ENCODE measurements at places on chromosomes 4 and X.

DNA sequence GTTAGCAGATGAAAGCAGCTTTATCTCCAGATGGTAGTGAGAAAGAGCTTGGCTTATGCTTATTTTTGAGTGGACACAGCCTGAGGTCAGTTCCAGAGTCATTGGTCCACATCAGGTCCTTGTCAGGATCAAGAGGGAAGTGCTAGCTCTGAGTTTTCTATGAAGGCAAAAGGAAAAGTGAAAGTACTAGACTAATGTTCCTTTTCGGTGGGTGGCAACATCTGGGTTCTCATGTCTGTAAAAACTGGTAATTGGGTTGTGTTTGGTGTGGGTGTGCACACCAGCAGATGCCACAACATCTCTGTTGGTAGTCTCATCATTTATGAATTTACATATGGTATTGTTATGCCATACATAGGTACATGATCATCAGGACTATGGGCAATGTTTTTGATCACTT, 210.5 kb downstream of the PWWP3B start:
- DNase-seq = no peak

- peak; percentile 36 for DNase-seq
These were observed 107.8 kb downstream of the CCNG2 start for GRCh38 chr4:77264826-77265225.

- no peak for DNase-seq
These were observed 197.4 kb upstream of the TBL1X start for GRCh38 chrX:9267415-9267814.

- DNase-seq = peak; percentile 2
These were observed 47.5 kb upstream of the GALNT7 start for GRCh38 chr4:173121076-173121561.

GRCh38 chrX:153719238-153719637, 4.9 kb downstream of the BCAP31 start:
- no peak for DNase-seq

DNA sequence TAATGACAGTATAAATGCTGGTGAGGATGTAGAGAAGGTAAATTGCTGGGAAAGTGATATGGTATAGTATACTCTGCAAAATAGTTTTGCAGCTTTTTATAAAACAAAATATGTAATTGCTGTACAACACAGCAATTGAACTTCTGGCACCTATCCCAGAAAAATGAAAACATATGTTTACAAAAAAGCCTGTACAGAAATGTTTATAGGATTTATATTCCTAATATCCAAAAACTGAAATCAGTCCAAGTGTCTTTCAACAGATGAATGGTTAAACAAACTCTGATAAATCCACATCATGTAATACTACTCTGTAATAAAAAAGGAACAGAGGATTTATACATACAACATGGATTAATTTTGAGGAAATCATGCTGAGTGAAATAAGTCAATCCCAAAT, 198.4 kb upstream of the ACTRT1 start:
- DNase-seq = no peak

DNA sequence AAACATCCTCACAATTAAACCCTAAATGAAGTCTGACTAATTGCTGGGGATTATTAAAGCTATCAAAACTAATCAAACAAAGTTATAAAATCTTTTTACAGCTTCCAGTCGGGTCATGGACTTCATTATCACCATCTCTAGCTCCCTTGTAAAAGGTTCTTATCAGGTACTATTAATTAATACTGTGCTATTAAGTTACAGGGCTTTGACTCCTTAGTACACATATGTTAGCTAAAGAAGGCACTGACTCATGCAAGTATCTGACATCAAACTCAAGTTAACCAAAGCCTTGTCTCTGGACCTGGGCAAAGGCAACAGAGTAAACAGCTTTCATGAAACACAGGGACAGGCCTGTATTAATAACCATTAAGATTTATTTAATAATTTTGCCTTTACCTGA, 7.9 kb upstream of the ADH4 start:
- no peak for DNase-seq

GRCh38 chr4:37453999-37454800, 209.7 kb downstream of the NWD2 start:
- no peak for DNase-seq

DNA sequence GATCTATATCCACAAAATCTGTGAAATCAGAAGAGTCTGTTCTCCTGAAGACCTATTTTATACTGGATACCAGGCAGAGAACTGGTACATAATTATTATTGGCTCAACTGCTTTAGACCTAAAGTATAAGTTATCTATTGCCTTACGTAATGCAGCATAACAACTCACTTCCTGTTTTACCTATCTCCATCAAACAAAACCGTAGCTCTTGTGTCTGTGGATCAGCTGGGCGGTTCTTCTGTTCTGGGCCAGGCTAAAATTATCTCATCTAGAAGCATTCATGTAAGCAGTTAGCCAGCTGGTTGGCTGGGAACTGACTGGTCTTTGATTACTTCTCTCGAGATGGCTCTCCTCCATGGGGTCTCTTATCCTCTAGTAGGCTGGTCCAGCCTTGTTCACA, 57.8 kb downstream of the PPP1R2C start:
- no peak for DNase-seq

DNA sequence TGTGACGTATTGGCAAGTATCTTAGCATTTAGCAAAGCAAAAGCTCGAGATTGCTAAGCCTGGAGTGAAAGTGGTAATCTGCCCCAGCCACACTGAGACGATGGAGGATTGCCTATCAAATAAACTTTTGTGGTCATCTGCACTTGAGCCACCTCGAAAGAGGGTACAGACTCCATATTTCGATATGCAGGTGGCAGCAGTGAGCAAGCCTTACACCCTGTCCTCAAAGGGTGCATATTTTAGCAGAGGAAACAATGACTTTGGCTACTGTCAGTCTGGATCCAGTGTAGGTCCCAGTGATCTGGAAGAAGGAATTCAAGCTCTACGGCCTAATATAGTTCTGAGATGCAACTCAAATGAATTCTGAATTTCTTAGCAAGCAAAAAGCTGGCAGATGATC, 153.9 kb downstream of the ATG4A start:
- DNase-seq = no peak

DNA sequence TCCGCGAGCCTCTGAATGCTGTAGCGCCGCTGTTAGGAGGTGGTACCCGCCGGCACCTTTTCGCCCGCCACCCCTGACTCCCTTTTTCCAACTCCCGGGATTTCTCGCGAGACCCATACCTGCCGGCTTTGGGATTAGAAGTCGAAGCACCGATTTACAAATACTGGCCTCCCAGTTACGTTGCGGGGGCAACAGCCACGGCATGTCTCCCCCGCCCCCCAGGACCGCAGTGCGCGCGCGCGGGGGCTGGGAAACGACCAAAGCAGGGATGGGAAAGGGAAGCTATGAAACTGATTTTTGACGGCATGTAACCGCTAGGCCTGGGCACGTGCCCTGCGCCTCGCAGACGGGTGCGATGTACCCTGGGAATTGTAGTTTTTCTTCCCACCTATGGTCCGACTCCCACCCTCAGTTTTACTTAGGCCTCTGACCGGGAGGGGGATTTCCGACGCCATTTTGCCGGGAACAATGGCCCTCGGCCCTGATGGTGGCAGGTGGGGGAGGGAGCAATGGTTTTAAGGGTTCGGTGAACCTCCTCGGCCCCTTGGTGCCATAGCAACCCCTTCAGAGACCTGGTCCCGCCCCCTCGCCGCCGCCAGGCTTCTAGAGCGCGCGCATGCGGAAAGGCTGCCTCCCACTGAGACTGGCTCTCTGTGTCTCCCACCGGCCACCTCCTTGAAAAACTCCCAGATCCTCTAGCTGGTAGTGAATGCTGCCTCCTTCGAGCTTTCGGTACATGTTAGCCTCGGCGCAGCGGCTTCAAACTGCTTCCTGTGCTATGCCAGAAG, 772 bp upstream of the WNK3 start:
- peak; percentile 1 for DNase-seq

GRCh38 chr4:175419236-175419718, 392.8 kb downstream of the GPM6A start:
- peak; percentile 93 for DNase-seq

GRCh38 chrX:7435822-7436221, 287.9 kb upstream of the PUDP start:
- no peak for DNase-seq

DNA sequence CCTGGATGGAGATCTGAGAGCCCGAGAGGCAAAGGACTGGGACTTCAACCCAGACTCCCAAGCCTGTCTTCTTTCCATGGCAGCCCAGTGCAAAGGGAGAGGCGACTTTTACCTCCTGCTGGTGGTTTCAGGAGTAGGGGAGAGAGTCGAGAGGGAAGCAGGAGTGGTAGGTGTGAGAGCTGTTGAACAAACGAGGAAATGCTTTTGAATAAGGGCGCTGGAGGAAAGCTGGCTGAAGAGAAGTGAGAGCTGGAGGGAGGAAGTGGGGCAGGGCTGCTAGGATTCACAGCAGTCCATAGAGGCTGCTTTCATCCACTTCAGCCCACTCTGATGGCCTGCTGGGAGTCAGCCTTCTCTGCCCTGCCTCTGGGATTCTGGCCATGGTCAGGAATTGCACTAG, 81.8 kb upstream of the EFNB1 start:
- no peak for DNase-seq

DNA sequence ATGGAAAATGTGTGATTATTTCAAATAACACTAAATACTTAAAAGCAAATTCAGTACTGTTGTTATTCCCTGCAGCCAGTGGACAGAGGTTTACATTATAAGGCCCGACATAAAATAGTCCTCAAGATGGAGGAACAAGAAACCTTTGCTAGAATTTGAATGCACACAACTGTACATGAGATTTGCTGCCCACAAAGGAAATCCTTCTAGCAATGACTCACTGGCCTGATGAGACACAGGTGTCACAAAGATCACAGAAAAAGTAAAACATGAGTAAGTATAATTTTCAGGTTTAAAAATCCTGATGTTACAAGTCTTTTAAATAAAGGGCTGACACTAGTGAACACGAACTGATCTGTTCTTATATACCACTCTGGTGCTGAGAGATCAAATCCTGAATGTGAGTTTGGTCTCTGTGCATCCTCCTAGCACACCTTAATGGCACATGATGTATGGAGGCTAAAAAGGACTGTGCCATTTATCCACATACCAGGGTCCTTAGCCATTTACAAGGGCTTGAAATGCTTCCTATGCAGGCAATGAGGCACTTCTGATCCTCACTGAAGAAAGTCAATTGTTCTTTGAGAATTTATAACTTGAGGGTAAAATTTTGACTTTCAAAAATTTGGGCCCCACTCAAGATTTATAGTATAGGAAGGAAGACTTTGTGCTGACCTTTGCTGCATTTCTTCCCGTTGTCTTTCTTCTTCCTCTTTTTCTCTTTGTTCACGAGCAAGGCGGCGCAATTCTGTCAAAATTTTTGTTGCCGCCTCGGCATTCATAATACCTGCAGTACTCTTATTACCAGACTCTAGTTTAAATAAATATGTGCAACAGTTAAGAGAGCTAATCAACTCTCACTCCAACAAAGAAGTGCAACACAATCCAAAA, 23.0 kb downstream of the MAP7D3 start:
- no peak for DNase-seq

GRCh38 chr4:76752861-76753501, 145.0 kb downstream of the SOWAHB start:
- peak; percentile 97 for DNase-seq

DNA sequence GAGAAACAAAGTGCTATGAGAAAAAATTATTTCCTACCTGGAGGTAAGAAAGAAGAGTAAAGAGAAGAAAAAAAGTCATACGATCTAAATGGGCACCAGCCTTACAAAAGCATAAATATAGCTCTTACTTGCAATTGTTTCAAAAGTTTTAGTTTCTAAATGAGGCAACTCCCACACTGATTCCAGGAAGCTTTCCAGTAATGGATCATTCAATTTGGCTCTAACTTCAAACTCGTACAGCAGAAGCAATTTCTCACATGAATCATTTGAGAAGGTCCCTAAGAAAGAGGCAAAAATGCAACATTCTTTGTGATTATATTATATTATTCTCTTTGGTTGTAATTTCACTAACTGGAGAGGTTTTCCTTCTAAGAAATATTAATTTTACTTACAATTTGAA, 109.9 kb downstream of the DLG3 start:
- no peak for DNase-seq

DNA sequence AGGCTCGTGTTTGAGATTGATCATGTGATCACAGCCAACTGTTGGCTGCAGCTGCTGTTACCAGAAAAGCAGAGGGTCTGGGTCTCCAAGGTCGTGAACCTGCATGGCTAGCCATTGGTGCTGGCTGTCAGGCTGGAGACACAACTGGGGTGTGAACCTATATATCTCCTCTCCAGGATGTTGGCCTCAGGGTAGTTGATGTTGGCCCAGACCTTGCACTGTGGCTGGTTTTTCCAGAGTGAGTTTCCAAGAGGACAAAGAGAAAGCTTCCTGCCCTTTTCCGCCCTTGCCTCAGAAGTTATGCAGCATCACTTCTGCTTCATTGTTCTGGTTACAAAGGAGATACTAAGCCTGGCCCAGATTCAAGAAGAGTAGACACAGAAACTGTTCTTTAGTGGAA, 607.8 kb upstream of the HS3ST1 start:
- no peak for DNase-seq

DNA sequence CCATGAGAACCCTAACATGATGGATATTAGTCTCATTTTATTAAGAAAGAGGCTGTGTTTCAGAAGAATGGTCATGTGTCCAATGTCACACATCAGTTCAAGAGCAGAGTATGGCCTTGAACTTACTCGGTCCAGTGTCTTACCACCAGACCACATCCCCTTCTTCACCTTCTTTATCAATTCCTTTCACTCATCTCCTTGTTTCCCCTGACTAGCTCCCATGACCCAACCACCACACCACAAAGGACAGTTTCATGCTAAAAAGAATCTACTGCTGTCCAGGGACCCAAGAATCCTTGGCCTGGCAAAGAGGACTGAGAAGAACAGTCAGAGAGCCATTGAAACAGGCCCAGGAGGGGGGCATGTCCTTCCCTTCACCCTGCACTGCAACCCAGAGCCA, 33.6 kb upstream of the MSN start:
- no peak for DNase-seq

GRCh38 chr4:155946486-155946885, 7.2 kb downstream of the CTSO start:
- DNase-seq = no peak

DNA sequence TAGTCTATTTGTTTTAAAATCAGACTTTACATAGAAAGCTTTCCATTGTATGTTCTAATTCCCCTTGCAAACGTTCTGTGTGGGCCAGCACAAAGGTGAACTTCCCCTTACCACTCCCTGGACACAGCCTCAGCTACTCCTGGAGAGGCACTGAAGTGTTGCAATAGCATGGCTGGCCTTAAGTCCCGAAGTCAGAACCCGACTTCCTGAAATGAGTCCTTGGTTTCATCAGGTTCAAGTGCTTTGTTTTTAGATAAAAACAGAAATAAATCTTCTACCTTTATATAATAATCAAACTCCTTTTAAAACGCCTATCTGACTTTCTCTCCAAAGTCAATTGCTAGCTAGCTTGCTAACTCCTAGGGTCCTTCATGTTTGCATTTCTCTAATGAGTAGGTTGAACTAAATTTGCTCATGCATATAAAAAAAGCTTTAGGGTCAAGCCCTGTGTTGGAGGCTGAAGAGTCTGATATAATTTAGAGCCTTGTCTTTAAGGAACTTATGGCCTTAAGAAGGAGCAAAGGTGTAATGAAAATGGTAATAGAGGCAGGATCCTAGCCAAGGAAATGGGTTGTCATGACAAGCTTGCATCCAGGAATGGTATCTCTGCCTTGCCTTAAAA, 9.0 kb downstream of the BMP3 start:
- DNase-seq = no peak
